ENCODE measurements at places on chromosomes 2 and 18.

DNA sequence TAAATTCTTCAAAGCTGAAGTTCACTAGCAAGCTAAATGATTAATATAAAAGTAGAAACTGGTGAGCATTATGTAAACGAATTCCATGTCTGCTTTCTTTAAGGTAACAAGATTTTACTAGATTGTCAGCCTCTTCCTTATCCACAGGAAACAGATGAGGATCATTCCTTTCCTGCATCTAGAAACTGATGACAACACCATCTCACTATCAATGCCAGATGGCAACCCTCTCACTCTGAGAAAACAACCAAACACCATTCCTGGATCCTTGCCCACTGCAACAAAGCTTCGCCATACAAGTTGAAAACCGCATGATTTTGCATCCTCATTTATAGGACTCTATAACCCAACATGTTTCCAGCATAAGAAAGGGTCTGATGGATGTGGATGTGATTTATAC lies 122.9 kb downstream of the ZNF521 start:
- DNase-seq: no peak

DNA sequence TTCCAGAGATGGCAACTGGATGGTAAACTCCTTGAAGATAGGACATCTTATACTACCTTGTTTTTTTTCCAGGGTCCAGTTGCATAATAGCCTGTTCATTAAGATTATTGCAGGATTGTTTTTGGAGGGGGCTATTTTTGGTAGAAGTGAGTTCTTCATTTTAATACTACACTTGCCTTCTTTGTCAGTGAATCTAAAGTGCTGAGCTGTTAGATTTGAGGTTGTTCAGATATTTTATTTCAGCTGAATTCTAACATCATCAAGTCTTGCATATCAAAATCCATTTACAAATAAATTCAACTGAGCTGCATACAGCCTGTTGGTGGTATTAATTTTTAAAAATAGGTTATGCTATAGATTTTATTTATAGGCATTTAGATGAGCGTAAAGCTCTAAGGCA lies 72.1 kb downstream of the PLCL1 start:
- no peak for DNase-seq

DNA sequence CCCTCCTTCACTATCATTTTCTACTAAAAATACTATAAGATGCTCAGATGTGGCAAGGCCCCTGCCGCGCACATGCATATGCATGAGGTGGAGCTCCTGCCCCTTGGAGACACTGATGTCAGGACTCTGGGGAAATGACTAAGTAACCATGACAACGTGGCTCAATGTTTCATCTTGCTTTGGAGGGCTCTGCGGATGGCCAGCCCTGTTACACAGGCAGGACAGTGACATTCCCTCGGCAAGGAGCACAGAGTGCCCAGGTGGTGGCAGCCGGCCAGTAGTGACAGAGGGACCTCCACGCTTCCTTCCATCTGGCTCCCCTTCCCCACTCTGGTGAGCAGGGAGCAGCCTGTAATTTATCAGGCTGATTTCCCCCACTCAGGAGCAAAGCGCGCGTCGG lies 364.1 kb downstream of the SS18 start:
- no peak for DNase-seq

- peak; percentile 87 for DNase-seq
Observed at GRCh38 chr2:120312860-120313694, 32.9 kb upstream of the INHBB start.

DNA sequence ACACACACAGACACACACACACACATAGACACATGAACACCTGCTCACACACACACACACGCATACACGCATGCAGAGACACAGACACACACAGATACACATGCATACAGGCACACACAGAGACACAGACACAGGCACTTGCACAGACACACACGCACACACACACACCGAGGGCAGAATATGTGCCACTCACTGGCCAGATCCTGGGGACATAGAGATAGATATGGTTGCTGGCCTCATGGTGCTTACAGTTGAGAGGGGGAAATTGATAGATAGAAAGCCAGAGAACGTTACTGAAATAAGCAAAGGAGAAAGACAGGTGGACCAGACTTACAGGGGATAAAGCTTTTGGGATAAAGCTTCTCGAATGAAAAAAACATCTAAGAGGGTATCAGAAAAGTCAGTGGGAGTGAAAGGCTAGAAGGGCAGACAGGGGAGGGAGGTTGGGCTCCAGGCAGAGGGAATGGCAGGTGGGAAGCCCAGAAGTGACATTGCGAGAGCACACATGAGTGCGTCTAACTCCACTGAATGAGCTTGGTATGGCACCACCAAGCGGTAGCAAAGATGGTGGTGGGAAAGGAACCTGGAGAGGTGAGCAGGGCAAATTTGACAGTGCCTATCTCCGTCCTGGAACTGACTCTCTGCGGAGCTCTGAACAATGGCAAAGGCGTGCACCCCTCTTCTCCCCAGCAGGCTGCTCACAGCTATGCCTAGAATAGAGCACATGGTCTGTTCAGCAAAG lies 390.1 kb upstream of the TRIB2 start:
- DNase-seq: no peak

- no peak for DNase-seq
Observed at GRCh38 chr18:8839281-8839680, 133.9 kb downstream of the MTCL1 start.

DNA sequence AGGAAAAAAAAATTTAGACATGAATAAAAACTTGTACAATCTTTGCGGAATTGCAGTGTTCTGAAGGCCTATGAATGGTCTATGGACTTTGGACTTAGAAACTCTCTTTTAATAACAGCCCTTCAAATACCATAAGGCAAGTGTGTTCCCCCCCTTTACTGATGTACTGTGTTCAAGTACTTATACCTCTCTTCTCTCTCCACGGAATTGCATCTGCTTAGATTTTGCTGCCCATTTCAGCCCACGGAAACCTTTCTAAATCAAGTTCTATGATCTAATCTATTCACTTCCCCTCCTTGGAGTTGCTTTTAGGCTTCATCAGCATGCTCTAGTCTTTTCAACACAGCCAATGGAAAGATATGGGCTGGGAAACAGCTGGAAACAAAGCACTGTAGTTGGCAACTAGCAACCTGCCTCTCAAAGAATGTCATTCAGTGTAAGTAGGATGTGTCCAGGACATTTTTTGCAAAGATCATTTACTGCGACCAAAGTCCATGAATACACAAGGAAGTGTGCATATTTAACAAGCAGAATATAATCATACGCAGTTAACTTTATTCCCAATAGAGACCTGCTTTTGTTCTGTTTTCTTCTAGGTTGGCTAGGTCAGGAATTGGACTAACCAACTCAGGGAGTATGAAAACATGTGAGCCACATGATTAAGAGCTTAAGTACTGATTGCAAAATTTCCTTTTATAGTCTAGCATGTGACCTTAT lies 58.0 kb downstream of the SLC40A1 start:
- peak; percentile 71 for DNase-seq

- no peak for DNase-seq
Observed at GRCh38 chr18:31970617-31971016, 27.7 kb upstream of the TRAPPC8 start.

- peak; percentile 26 for DNase-seq
Observed at GRCh38 chr2:125405816-125406215, 1250.1 kb upstream of the GYPC start.

DNA sequence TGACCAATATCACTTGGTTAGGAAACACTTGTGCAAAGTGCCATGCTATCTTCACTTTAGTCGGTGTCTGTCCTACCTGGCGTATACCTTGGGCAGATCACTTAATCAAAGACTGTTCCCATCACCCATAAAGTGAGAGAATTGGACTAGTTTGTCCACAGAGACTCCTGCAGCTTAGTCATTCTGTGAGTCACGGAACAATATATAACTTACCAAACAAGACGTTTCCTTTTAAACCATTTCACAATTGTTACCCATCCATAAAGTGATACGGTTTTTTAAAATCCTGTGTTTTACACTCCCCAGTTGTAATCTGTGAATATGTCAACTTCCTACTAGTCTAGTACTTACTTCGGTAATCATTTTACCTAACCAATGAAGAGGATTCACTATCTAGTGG lies 499.3 kb upstream of the SMIM21 start:
- no peak for DNase-seq

GRCh38 chr2:54613794-54614257 lies 109.6 kb upstream of the EML6 start:
- no peak for DNase-seq

DNA sequence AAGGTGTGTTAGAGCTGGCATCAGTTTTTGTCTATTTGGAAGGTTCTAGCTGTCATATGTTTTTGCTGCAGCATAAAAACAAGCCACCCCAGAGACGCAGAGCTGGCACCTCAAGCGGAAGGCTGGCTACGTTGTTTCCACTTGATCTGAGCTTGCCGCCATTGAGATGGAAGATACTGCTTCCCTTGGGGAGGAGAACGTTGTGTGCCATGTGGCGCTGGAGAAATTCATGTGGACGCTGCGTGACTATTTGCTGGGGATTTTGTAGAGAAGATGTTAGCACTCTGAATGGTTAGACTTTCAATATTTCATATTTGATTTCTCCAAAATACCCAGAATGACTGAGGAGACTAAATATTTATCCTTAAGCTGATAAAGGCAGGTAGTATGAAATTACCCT lies 216.2 kb upstream of the ST6GAL2 start:
- no peak for DNase-seq

DNA sequence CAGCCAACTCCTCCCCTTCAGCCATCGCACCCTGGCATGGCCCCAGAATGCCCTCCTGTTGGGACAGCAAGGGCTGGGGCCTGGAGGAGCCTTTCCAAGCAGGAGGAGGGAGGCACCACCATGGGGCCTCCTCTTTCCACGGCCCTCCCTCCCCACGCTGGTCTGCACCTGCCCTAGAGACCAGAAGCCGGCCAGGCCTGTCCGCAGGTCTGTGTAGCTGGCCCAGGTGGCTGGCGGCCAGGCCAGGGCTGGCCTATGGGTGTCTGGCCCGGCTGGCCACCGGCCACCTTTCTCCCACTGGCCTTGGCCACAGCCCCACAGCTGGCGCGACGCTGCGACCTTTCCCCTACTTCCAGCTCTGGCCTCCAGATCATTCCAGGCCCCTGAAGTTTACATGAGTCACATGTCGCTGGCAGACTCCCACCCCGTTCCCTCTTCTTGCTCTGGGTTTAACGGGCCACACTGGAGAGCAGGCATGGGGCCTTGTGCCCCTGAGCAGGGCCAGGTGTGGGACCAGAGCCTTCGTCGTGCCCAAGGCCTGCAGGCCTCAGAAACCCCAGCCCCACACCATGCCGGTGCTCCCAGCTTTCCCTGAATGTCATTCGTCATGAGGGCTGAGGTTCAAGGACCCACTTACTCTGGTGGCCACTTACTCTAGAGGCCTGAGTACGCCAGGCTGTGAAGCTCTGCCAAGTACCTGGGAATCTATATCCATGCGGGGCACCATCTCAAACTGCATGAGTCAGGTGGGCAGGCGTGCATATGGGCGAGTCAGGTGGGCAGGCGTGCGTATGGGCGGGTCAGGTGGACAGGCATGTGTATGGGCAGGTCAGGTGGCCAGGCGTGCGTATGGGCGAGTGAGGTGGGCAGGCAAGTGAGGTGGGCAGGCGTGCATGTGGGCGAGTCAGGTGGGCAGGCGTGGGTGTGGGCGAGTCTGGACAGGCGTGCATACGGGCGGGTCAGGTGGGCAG lies 33.3 kb upstream of the KLF11 start:
- no peak for DNase-seq

DNA sequence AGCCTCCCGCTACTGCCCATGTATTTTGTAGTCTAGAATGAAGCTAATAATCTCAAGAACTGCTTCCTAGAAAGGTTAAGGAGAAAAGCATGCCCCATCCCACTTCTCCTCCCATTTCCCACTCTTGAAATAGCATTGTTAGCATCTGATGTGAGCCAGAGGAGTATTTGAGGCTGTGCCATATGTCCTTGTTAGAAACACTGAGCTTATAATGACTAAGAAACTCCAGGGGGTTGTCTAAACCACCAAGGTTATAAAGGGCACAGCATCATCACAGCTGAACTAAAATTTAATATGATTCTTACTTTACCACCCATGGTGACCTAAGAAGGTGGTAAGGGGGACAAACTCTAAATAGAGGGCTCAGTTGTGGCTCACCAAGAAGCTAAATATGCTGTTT lies 16.6 kb downstream of the TSPYL6 start:
- DNase-seq: no peak

GRCh38 chr18:45221363-45221762 lies 393.9 kb upstream of the SLC14A2 start:
- no peak for DNase-seq

DNA sequence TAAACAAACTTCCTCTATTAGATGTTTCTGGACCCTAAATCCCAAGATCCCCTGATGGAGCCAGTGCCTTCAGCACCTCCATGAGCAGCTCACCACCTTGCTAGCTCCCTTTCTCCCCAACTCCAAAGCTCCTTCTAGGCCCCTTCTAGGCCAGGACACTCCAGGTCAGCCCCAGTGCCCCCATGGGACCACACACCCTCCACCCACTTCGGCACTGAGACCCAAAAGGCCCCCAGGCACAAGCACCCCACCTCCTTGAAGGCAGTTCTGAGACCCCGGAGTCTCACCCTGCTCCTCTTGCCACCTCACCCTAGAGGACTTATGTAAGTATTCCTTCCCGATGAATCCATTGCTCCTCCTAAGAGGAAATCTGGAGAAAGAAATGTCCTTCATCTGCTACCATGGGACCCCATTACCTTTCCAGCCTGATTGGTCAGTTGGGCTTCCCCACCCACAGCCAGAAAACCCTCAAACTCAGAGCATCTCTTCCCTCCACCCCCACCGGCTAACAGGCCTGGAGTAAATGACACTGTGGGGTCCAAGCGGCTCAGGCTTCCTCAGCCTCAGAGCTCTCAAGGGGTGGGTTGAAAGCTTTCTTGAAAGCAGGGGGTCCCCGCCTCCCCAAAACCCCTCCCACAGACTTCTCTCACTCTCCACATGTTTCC lies 9.8 kb upstream of the ARMC9 start:
- no peak for DNase-seq

- DNase-seq: no peak
Observed at GRCh38 chr2:105660489-105660888, 84.2 kb upstream of the NCK2 start.

DNA sequence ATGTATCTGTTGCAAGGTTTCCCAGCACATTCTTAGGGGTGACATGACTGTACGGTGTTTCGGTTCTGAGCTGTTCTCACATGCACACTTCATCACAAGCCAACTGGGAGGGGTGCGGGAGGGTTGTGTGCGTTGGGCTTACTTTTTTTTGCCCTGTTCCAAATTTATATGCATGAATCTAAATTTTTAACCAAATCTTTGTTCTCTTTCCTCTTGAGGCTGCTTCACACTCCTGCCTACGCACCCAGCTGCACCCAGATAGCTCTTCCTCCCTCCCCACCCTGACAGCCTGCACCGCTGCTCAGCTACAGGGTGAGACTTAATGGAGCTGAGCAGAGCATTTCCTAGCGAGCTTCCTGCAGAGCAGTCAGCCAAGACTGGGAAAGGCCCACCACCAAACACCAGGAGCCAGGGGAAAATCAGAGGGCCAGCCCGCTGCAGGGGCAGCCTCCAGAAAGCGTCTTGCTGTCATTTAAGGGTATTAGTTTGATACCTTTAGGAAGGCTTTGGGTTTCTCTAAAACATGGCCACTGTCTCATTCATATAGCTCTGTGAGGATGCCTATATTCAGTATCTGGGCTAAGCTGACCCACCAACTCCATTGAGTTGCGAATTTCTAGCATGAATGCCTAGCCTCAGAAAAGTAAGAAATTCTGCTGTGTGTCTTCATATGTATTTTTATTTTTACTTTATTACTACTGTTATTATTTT lies 84.5 kb downstream of the POU3F3 start:
- DNase-seq: no peak
